Fibroblast of skin of abdomen (primary cell): ENCODE measurements at places on chromosomes 13 and 19.

DNA sequence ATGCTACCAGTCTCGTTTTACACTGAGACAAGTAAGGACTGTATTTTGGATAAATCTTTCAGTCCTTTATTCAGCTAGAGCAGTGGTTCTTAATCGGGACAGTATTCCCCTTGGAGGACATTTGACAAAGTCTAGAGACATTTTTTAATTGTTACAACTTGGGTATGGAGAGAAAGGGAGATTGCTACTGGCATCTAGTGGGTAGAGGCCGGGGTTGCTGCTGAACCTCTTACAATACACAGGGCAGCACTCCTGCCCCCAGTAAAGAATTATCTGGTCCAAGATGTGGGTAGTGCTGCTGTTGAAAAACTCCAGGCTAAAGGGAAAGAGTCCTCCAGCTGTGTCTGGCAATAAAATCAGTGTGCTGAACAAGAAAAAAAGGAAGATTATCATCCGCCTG, 334.8 kb downstream of the SLC7A1 start:
- no peak for DNase-seq

DNA sequence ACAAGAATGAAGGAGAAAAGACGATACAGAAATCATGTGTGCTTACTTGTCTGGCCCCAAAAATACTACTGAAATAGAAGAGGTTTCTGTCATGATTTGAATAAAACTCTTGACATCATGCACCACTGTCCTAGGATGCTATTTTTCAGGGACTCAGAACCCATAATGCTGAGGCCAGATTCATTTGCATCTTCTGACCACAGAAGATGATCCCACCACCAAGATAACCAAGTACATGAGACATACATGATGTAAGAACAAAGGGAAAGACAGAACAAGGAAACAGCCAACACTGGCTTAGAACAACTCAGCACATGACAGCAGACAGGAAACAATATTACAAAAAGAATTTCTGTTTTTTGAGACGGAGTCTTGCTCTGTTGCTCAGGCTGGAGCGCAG, 2.5 kb downstream of the ZNF552 start:
- no peak for DNase-seq

DNA sequence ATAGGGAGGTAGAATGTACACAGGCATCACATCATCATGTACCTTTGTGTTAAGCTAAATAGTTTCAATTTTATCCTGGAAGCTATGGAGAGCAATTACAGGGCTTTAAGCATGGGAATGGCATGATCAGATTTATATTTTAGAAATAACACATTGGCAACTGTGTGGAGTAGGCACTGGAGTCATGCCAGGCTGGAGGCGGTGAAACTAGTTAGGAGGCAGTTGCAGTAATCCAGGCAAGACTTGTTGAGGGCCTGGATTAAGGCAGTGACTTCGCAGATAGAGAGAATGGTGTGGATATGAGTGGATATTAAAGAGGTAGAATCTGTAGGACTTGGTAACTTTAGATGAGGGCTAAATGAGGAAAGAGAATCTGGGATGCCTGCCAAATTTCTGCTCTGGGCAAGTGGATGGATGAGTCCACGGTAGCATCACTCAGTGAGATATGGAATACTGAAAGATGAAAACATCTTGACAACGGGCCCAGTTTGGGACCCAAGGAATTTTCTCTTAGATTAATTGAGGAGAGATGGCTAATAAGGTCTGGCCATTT, 506.2 kb downstream of the FGF9 start:
- DNase-seq, result peak; percentile 22

GRCh38 chr19:33024398-33024797, 40.3 kb downstream of the RHPN2 start:
- no peak for DNase-seq

GRCh38 chr13:46633416-46633815, 80.4 kb downstream of the LRCH1 start:
- peak; percentile 90 for DNase-seq

GRCh38 chr19:50419580-50420035, 870 bp downstream of the SPIB start:
- DNase-seq, result no peak

DNA sequence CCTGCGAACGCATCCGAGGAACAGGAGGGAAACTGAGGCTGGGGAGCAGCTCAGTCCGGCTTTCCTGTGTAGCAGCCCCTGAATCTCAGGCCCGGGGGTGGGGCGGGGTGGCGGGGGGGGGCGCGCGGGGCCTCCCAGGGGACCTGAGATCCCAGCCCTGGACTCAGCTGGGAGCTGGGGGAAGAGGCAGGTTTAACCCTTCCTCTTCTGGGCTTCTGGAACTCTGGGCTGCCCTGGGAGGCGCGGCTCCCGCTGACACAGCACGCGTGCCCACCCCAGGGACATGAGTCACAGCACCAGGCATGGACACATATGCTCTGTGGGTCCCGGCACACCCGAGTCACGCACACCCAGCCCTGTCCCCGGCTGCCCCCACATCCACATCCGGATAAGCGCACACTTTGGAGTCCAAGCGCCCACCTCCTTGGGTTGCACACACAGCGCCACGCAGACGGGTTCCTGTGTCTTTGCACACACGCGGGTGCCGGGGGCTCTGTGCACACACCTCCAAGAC, 3.5 kb upstream of the CIRBP start:
- DNase-seq, result peak; percentile 86

DNA sequence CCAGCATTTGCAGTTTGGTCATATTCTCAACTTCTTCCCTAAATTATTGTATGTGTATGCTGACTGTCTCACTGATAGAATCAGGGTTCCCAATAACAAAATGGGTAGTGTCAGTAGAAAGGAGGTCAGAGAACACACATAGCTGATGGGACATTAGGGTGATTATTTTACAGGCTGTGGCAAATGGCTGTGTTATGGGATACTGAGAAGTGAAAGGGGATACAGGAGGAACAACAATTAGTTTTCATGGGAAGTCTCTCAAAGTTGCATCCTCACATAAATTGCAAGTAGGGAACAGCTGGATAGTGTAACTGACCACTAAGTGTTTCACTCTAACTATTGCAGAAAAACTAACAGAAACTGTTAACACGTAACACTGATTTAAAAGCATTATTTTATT, 1199.3 kb downstream of the PCDH17 start:
- DNase-seq, result no peak

DNA sequence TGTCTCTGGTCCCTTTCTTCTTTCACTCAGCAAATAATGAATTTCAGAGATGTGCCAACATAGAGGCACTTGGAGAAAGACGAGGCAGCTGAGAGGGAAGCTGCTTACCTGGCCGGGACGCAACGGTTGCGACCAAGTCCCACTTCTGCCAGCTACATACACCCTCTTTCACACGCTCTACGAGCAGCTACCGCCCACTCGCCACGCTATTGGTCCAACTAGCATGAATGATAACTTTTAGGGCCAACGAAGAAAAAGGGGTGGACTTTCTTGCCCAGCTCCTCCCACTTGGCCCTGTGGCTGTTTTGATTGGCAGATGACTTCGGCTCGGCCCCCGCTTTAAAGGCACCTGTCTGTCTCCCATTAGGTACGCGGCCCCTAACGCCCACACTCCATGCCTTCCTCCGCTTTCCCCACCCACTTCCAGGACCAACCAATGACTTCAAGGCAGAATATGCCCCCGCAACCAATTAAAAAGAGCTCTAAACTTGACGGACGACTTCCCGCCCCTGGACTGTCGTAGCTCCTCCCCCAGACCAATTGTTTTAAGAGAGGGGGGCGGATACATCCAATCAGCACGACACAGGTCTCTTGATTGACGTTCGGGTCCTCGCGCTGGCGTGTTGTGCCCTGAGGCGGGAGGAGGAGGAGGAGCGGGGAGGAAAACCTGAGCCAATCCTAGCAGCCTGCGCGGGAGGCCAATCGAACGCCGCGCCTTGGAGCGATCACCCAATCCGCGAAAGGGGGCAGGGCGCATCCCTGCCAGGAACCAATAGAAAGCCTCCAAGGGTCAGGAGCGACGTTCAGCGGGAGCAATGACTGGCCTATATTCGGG, 481 bp upstream of the CNOT3 start:
- DNase-seq, result peak; percentile 100

DNA sequence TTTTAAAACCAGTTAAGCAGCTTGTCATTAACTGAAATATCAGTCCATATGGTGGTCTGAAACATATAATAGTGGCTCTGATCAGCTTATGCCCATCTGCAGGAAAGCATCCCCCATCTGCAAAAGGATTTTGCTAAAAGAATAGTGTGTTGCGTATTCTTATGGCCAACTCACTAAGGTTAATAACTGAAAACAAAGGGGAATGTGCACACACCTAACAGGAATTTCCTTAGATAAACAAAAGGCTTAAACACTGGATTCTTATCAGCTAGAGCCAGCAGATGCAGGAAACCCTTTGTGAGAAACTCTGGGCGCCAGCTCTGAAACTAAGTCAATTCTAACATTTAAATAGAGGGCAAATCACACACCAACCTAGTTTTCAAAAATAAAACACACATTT, 22.1 kb downstream of the VPS36 start:
- no peak for DNase-seq

DNA sequence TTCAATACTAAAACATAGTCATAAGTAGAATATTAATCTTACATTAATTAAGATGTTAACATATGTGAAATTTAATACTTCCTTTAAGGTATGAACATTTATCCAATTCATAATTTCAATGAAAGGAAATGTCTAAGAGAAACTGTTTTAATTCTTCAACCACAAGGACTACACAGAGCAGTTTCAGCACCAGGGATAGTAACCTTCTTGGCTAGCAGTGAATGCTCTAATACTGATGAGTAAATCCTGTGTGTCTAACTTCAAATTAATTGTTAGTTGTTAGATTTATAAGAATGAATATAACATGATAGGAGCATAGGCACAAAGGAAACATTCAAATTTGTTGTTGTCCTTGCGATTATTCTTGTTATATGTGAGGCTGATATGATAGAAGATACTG, 15.6 kb upstream of the NBEA start:
- DNase-seq, result peak; percentile 61

GRCh38 chr19:51192689-51193088, 32.2 kb upstream of the CD33 start:
- no peak for DNase-seq

DNA sequence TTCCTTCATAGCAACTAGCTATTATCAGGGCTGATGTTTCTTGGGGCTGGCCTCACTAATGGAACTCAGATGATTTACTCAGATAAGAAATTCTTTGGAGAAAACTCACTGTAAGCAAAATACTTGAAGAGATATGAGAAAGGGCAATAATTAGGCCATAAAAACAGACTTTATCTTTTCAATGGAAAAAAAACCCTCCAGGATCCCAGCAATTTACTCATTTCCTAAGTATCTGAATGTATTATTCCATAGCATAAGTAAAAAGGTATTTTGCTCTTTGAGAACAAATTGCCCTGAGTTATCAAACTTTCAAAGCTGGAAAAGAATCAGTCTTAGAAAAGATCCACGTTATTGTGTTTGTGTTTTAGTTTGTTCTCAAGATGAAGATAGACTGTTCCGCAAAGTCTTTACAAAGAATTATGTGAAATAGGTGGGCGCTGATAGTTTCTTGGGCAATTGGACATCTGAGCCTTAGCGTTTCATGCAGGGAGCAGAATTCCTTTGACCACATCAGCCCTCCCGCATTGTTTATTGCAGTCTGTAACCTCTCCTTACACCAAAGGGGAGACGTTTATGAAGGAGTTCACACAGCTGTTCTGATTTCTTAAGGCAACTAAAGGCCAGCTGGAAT, 29.1 kb upstream of the CSNK1A1L start:
- peak; percentile 92 for DNase-seq

DNA sequence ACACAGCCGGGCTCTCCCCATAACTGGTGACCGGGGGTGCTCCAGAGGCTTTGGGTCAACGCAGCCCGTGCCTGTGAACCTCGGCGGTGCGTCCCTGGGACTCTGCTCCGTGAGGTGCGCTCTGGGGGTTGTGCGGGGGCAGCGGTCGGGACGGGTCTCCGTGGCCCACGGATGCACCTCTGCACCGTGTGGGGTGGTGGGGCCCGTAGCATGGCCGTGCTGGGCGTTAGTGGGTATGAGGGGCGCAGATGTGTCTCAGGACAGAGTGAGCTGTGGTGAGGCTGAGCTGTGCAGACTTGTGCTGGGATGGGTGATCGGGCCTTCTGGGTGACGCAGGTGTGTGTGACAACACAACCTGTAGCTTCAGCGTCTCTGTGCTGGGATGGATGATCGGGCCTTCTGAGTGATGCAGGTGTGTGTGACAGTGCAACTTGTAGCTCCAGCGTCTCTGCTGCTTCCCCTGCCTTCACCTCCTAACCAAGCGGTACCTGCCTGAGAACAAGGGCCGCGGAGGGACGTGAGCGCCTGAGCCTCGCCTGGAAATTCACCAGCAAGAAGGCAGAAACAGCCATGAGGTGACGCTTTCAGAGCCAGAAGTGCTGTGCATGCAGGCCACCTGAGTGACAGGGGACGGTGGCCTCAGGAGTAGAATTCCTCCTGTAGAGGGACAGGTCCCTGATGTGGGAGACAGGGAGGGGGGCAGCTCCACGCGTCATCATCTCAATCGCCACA, 599 bp downstream of the ZNF331 start:
- no peak for DNase-seq

DNA sequence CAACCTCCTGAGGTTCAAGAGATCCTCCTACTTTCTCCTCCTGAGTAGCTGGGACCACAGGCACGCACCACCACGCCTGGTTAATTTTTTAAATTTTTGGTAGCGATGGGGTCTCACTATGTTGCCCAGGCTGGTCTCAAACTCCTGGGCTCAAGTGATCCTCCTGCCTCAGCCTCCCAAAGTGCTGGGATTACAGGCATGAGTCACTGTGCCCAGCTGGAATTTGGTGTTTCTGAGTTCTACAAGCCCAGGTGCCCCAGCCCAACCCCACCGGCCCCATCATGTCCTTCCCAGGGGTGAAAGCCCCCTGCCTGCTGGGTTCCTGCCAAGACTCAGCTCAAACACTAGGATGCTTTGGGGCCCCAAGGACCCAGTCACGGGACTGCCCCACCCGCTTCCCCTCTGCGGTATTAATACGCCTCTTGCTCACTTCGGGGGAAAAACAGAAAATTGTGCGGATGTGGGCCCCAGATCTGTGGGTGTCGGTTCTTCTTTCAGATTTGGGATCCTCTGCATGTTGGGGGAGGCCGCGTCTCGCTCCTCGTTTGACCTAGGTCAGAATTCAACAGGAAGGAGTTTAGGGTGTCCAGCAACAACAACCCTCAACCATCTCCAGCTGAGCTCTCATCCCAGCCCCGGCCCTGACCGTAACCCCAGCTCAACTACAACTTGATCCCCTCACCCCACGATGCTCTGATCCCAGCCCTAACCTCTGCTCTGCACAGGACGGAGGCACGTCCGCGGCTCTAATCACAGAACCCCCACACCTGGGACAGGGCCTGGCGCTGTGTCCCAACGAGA, 3.7 kb upstream of the FCER2 start:
- DNase-seq, result no peak

GRCh38 chr13:42075517-42075916, 27.1 kb downstream of the DGKH start:
- DNase-seq, result no peak

- DNase-seq, result no peak
Measured at GRCh38 chr13:101811284-101811839, 358.9 kb downstream of the ITGBL1 start.

DNA sequence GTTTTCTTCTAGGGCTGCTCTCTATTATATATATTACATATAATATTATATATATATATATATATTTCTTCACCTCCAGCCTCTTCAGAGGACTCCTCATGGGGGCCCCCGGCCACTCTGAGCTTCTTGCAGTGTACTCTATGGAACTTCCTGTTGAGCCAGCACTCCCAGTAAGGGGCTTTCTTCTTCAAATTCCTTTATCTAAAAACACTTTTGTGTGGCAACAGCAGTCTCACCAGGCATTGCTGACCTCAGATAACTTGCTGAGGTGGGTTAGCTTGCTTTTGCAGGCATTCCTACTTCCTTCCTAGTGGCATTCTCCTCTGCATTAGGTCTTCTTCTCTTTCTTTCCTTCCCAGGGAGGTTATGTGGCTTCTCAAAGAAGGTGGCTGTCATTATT, 381.5 kb downstream of the MYO16 start:
- no peak for DNase-seq

GRCh38 chr19:38907227-38907626, 4.8 kb downstream of the CCER2 start:
- DNase-seq, result no peak
